Activated CD4-positive, alpha-beta memory T cell treated with anti-CD3 and anti-CD28 coated beads, Interleukin-2, amount 10 ng/mL, durations not matched to agents 7 days and 5 days (primary cell): ENCODE measurements at places on chromosomes 1 and 21.

- H3K4me3 ChIP-seq, result no peak overlapping the region
- no peak overlapping the region for H3K27ac ChIP-seq
- DNase-seq, result peak; percentile 17
- H3K4me1 ChIP-seq, result no peaks in the 10 kb centered on the region
Measured at GRCh38 chr1:175887981-175888428, 144.6 kb upstream of the TNR start.

DNA sequence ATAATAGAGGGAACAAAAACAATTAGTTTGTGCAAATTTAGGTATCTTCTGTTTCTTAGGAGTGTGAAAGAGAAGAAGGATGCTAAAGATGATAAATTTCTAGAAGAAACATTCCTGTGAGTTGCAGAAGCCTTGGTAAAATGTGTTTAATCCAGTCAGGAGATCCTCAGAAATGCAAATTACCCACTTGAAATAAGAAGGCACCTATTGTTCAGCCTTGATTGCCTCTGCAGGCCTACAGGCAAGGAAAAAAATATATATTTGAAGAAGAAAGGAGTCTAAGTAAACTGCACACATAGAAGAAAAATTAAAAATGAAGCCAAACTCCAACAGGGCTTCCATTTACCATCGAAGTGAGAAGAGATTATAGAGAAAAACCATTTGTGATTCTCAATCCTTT is 51.0 kb upstream of the LHX8 start:
- H3K27ac ChIP-seq, result no peak overlapping the region
- no peak overlapping the region for H3K4me3 ChIP-seq
- no peaks in the 10 kb centered on the region for H3K27me3 ChIP-seq

- H3K36me3 ChIP-seq, result peaks cover 24% of the 10 kb centered on the region
- DNase-seq, result no peak
- peaks cover 2% of the 10 kb centered on the region for H3K4me1 ChIP-seq
Measured at GRCh38 chr1:201877877-201878401, 10.8 kb upstream of the SHISA4 start.

GRCh38 chr21:42063571-42064521 is 7.3 kb upstream of the UMODL1 start:
- H3K4me1 ChIP-seq, result peaks cover 44% of the 10 kb centered on the region
- H3K27me3 ChIP-seq, result peaks cover 8% of the 10 kb centered on the region
- no peaks in the 10 kb centered on the region for H3K36me3 ChIP-seq
- peak overlapping the region; percentile 98 for H3K27ac ChIP-seq
- peak overlapping the region; percentile 74 for H3K4me3 ChIP-seq

DNA sequence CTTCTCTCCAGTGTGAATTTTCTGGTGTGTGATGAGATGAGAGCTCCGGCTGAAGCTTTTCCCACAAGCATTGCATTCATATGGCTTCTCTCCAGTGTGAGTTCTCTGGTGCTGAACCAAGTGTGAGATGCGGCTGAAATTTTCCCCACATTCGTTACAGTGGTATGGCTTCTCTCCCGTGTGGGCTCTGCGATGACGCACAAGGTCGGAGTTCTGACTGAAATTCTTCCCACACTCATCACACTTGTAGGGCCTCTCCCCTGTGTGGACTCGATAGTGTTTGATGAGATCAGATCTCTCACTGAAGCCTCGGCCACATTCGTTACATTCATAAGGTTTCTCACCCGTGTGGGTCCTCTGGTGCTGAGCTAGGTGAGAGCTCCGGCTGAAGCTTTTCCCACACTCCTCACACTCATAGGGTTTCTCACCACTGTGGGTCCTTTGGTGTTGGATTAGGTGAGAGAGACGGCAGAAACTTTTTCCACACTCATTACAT is 7.4 kb downstream of the ZNF436 start:
- H3K27me3 ChIP-seq, result no peaks in the 10 kb centered on the region
- H3K4me3 ChIP-seq, result no peak overlapping the region
- H3K27ac ChIP-seq, result no peak overlapping the region
- DNase-seq, result no peak

GRCh38 chr1:113868387-113869083 is 3.0 kb downstream of the PTPN22 start:
- DNase-seq, result no peak
- peaks cover 60% of the 10 kb centered on the region for H3K4me1 ChIP-seq
- H3K27me3 ChIP-seq, result no peaks in the 10 kb centered on the region
- peak overlapping the region; percentile 67 for H3K27ac ChIP-seq
- peaks cover 49% of the 10 kb centered on the region for H3K36me3 ChIP-seq

GRCh38 chr1:3779912-3780416 is 7.4 kb downstream of the SMIM1 start:
- no peak overlapping the region for H3K4me3 ChIP-seq
- H3K4me1 ChIP-seq, result peaks cover 3% of the 10 kb centered on the region
- no peaks in the 10 kb centered on the region for H3K27me3 ChIP-seq
- H3K27ac ChIP-seq, result no peak overlapping the region

DNA sequence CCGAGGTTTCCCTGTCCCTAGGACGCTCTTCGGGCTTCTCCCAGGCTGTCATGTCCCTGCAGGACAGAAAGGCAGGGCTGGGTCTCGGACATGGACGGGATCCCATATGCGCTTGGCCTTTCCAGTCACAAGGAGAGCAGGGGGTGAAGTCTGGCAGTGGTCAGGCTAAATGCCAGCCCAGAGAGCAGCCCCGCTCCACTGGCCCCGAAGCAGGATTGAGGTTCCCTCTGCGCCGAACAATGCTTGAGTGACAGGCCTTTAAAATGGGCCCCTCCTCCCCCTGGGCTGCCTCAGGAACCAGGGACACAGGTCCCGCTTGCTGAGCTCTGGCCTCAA is 12.7 kb downstream of the DRAXIN start:
- no peak overlapping the region for H3K27ac ChIP-seq
- H3K4me3 ChIP-seq, result no peak overlapping the region
- no peaks in the 10 kb centered on the region for H3K36me3 ChIP-seq
- peaks cover 19% of the 10 kb centered on the region for H3K27me3 ChIP-seq

- DNase-seq, result no peak
- no peaks in the 10 kb centered on the region for H3K27me3 ChIP-seq
- peaks cover 40% of the 10 kb centered on the region for H3K4me1 ChIP-seq
Measured at GRCh38 chr1:155207806-155208540, at the start of gene THBS3. THBS3 (minus strand) TSS chr1:155207897; CDS start chr1:155207876, 21 bp downstream.

DNA sequence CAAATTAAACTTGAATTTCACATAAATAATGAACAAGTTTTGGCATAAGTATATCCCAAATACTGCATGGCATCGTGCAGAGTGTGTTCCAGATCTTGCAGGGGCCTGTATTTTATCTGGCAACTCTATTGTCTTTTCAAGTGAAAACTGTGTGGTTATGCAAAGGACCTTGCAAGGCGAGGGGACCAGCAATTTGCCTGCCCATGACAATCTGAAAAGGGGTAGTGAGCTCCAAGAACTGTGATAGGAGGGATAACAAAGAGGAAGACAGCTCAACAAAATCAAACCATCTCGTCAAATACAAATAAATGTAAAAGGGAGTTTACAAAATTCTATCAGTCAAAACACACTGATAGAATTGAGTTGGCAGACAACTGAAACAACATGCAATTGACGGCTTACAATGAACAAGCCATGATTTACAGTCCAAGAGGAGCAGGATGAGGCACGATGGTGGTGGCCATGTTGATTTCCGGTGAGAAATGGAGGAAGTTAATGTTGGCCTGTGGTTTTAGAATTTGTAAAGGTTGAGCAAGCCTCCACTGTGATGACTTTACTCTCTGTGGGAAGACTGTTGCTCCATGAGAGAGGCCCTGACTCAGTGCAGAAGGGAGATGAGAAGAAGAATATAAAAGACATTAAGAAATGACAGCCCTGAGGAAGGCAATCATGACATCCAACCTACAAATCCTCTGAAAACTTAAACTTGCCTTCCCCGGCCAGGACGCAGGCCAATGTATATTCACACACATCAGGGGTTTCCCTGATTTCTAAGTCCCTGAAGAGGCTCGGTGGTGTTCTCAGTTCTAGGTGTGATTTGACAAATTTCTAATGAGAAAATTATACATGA is 132.2 kb downstream of the ADSS2 start:
- H3K27me3 ChIP-seq, result no peaks in the 10 kb centered on the region
- peak overlapping the region; percentile 30 for H3K4me3 ChIP-seq
- H3K4me1 ChIP-seq, result peaks cover 66% of the 10 kb centered on the region
- peak overlapping the region; percentile 85 for H3K27ac ChIP-seq
- DNase-seq, result peak; percentile 74
- peaks cover 28% of the 10 kb centered on the region for H3K36me3 ChIP-seq

DNA sequence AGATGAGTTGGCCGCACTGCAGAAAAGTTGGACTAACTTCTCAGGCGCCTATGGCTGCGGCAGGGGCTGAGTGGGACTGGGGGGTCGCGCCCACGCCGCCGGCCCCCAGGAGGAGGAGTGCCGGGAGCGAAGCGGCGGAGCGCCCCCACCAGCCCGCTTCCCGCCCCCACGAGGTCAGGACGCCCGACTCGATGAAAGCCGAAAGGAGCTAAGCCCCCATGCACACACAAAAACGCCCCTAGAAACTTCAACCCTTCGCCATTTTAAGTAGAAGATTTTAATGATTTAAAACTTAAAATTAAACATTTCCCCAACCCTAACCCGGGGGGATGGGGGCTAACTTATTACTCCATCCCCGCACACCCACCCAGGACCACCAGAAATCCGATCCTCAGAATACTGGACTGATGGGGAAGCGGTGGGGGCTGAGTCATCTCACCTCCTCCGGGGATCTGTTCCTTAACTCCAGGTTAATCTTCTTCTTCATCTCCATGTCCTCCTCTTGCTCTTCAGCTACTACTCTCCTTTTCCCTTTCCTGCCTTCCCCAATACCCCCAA is 539 bp downstream of the ANP32E start:
- DNase-seq, result peak; percentile 41
- H3K4me3 ChIP-seq, result no peak overlapping the region
- H3K4me1 ChIP-seq, result peaks cover 24% of the 10 kb centered on the region

DNA sequence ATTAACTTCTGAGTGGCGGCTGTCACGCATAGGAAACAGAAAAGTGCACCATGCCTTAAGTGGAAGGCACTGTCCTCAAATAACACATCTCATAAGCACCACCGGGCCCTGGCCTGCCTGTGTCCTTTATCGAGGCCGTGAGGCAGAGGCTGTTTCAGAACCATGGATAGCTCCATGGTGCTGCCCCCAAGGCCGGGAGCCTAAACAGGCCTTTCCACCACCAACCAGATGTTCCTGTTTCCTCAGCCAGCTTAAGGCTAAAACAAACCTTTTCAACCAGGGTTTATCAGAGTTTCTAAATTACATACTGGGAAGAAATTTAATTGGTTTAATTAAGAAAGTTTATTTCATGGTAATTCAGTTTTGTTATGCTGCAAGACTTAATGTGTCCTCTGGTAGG is 114.4 kb downstream of the DMRTA2 start:
- no peak overlapping the region for H3K27ac ChIP-seq
- H3K27me3 ChIP-seq, result no peaks in the 10 kb centered on the region
- H3K4me3 ChIP-seq, result no peak overlapping the region
- H3K4me1 ChIP-seq, result no peaks in the 10 kb centered on the region

GRCh38 chr1:103900005-103900404 is 150.3 kb downstream of the AMY1C start:
- H3K4me3 ChIP-seq, result no peak overlapping the region
- no peaks in the 10 kb centered on the region for H3K27me3 ChIP-seq
- H3K27ac ChIP-seq, result no peak overlapping the region
- H3K4me1 ChIP-seq, result no peaks in the 10 kb centered on the region

DNA sequence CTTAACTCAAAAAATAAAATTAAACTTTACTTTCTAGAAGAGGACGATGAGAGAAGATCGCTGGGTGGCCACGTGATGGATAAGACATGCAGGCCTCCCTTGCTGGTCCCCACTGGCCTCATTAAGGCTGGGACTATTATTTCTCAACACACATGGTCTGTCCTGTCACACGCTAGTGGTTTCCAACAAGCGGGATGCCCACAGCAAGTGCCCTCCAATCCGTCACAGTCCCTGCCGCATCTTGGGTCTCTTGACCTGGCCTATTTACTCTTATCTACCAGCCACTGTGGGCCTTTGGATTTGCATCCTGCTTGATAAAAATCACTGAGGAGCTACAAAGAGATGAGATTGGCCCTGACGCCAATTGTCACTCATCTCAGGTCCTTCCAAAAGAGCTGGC is 30.0 kb downstream of the CAPZB start:
- no peak overlapping the region for H3K4me3 ChIP-seq
- peaks cover 67% of the 10 kb centered on the region for H3K4me1 ChIP-seq
- H3K27me3 ChIP-seq, result no peaks in the 10 kb centered on the region
- H3K36me3 ChIP-seq, result peaks cover 33% of the 10 kb centered on the region

DNA sequence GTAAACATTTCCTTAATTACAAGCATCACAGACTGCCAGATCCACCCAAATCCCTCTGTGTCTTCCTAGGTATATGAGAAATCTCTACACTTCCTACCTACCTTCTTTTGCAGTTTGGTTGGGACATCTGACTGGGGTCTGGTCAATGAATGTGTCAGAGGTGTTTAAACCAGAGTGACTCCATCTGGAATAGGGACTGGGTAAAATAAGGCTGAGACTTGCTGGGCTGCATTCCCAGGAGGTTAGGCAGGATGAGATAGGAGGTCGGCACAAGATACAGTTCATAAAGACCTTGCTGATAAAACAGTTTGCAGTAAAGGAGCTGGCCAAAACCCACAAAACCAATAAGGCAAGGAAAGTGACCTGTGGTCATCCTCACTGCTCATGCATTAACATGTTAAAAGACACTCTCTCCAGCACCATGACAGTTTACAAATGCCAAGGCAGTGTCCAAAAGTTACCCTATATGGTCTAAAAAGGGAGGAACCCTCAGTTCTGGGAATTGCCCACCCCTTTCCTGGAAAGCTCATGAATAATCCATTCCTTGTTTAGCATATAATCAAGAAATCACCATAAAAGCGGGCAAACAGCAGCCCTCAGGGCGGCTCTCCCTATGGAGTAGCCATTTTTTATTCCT is 87.4 kb upstream of the BACE2 start:
- no peak overlapping the region for H3K4me3 ChIP-seq
- H3K27me3 ChIP-seq, result peaks cover 3% of the 10 kb centered on the region
- no peaks in the 10 kb centered on the region for H3K4me1 ChIP-seq
- H3K27ac ChIP-seq, result no peak overlapping the region

GRCh38 chr1:172623748-172624147 is 35.2 kb upstream of the FASLG start:
- peaks cover 8% of the 10 kb centered on the region for H3K4me1 ChIP-seq
- H3K36me3 ChIP-seq, result peaks cover 10% of the 10 kb centered on the region
- no peak overlapping the region for H3K4me3 ChIP-seq
- no peak for DNase-seq

GRCh38 chr1:177429234-177429633 is 258.5 kb downstream of the BRINP2 start:
- H3K4me1 ChIP-seq, result no peaks in the 10 kb centered on the region
- no peak overlapping the region for H3K4me3 ChIP-seq
- no peaks in the 10 kb centered on the region for H3K27me3 ChIP-seq
- DNase-seq, result no peak

- no peaks in the 10 kb centered on the region for H3K27me3 ChIP-seq
- peaks cover 52% of the 10 kb centered on the region for H3K4me1 ChIP-seq
- peak overlapping the region; percentile 57 for H3K27ac ChIP-seq
Measured at GRCh38 chr1:111654839-111655238, 35.2 kb downstream of the RAP1A start.
